ENCODE measurements at places on chromosomes 1 and 21. TPM values are rescaled to one million over a fixed set of nuclear protein-coding genes. Genes with fewer than 3 reads are reported as not detected.

NBPF6 gene
- not detected for polyA plus RNA-seq

FCRL4 gene
- not detected for polyA plus RNA-seq

GRCh38 chr1:185439727-185440415 lies 122.8 kb upstream of the IVNS1ABP start:
- peak; percentile 71 for DNase-seq

GRCh38 chr1:158333405-158334155 lies 2.2 kb upstream of the CD1B start:
- no peak for DNase-seq

DNA sequence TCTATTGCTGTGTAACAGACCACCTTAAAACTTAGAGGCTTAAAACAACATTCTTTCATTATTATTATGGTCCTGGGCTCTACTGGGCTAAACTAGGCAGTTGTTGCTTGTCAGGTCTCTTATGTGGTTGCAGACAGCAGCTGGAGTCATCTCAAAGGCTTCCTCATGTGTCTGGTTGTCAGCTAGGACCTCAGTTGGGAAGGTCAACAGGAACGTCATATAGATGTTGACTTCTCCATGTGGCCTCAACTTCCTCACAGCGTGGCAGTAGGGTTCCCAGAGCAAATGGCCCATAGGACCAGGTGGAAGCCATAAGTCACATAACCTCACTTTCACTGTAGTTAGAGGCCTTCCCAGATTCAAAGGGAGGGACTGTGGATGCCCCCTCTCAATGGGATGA lies 15.4 kb upstream of the MEF2D start:
- DNase-seq, result no peak
